Cardiac fibroblast (primary cell): ENCODE measurements at places on chromosomes 11 and 22.

GRCh38 chr11:66845143-66845875 is 2.1 kb downstream of the RCE1 start:
- DNase-seq: no peak

- no peak for DNase-seq
Observed at GRCh38 chr22:47089796-47090460, 327.5 kb downstream of the TBC1D22A start.

DNA sequence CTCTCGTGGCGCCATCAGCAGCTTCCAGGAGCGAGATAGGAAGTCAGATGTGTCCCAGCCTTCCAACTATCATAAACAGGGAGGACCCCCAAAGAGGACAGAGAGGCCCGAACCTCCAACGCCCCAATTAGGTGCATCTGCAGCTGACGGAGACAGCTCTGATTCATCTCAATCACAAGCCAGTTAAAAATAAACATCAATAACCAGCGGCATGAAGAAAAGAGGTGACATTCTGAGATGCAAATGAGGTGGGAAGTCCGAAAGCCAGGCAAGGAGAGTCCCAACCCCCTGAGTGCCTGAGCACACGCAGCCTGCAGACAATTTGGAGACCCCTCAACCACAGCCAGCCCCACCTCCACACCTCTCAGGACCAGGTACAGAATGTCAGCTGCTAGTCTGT is 28.1 kb upstream of the IGSF9B start:
- DNase-seq: no peak

- DNase-seq: peak; percentile 54
Observed at GRCh38 chr11:65436412-65437032, 13.9 kb downstream of the NEAT1 start.

- peak; percentile 31 for DNase-seq
Observed at GRCh38 chr22:29351891-29352290, 36.4 kb upstream of the RASL10A start.

DNA sequence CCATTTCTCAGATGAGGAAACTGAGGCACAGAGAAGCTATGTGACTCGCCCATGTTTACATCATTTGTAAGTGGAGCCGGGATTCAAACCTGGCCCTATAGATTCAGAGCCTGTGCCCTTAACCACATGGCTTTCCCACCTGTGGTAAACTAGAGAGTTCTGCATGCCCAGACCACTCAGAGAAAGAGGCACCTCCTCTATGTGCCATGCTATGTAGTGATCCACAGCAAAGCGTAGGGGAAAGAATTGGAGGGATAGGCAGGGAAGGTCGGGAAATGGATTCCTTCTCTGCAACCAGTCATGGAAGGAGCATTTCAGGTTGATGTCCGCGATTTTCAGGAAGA is 15.4 kb upstream of the POU2AF2 start:
- no peak for DNase-seq

DNA sequence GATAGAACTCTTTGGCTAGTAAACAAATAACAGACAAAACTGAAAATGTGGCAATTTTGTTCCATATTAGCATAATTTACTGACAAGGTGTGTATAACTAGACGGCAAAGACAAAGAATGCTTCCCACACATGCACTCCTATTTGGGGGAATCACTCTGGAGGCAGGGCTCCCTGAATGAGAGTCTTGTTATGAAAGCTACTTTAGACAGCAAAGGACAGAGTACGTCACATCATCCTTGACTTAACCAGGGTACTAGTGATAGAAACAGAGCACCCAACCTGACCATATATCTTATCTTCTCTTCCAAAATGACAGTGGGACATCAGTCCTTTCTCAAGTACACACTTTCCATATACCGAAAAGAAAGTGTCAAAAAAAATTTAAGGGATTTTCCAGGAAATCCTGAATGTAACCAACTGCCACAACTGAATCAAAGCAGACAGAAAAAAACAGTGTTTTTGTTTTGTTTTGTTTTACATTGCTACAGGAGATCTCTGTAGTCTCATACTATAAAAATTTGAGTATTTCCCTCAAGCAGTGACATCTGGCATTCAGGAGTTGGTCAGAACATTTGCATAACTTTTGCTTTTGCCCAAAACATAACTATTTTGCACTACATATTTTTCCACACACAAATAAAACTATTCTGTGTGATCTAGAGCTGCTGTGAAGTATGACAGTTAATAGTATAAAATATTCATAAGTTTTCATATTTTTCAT is 98.9 kb downstream of the ARHGAP20 start:
- peak; percentile 28 for DNase-seq

GRCh38 chr11:10641177-10641911 is 52.2 kb downstream of the IRAG1 start:
- no peak for DNase-seq
